ENCODE measurements at places on chromosomes 6 and 20. TPM values are rescaled to one million over a fixed set of nuclear protein-coding genes. Genes with fewer than 3 reads are reported as not detected.

Gene AKAP12
- total RNA-seq: 184 TPM

GRCh38 chr6:39426073-39426456, 103.6 kb upstream of the KCNK16 start:
- DNase-seq: no peak

Gene RFX6
- not detected for total RNA-seq

DNA sequence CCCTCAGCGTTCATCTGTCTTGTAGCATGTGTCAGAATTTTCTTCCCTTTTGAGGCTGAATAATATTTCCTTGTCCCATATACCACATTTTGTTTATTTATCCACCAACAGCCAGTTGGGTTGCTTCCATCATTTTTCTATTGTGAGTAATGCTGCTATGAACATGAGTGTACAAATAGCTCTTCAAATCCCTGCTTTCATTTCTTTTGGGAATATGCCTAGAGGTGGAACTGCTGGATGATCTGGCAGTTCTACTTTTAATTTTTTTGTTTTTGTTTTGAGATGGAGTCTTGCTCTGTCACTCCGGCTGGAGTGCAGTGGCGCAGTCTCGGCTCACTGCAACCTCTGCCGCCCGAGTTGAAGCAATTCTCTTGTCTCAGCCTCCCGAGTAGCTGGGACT, 64.7 kb downstream of the SASH1 start:
- DNase-seq: no peak

Gene SYCP2
- 1.9 TPM for total RNA-seq
